NCI-H1048 (cell line): ENCODE measurements at places on chromosomes 7 and 10.

DNA sequence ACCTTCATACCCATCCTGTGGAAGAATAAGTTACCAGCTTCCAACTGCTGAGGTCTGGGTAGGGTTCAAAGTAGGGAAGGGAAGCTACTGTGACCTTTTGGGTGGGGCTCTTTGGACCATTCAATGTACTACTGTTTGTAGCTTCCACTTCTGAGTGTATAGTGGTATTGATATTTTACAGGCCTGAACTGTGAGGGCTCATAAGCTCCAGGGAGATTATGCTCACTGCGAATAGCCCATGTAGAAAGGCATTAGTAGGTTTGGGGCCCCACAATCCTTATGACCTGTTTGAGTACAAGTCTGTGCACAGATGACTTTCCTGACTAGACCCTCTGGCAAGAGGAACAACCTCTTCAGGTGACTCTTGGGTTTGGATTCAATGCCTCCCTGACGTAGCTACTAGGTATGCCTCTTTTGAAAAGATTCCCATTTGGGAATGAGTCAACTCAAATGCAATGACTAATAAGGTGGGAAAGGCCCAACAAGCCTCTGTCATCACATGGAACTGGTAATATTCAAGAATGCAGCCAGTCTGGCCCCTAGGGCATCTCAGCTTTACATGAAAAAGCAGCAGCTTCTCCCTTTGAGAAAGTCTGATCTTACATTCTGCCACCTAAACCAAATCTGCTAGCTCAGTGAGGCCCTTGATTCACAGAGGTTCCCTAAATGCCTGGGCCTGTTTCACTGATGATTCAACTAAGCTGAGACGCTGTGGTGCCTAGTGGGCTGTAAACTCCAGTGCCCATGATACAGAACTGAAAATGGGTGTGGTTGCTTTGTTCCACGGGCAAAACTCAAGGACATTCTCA is 79.8 kb downstream of the ABI1 start:
- DNase-seq: no peak

DNA sequence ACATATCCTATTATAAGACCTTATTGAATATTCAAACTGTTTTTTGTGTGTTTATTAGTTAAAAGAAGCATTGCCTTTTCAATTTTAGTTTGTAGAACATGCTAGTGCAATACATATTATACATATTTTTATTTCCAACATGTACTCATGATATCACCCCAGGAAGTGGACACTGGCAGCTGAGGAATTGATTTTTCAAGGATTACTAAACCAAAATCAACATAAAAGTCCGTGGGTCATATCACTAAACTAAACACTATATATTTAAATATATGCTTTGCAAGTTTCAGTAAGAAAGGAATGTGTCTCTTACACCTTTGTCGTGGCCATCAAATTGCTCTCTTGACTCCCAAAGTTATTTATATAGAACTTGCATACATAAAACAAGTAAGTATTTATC is 185.2 kb downstream of the AGMO start:
- DNase-seq: no peak

GRCh38 chr7:57205000-57205399 is 72.8 kb upstream of the ZNF479 start:
- DNase-seq: no peak

DNA sequence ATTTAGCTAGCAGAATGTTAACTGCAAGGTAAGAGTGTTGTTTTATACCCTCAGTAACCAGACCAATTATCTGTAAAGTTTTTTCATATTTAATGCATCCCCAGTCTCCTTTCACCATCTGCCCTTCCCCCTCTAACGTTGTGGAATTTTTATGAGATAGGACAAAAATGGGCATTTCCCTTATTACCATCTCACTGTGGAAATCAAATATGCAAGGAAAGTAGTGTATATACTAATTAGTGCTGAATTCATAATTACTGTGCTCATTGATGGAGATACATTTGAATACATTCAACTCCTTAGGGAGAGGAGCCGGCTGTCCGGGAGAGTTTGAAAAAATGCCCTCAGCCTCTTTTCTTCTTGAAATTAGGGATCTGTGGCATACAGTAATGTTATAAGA is 423.4 kb upstream of the MGMT start:
- DNase-seq: no peak

- DNase-seq: no peak
Observed at GRCh38 chr10:3090914-3091787, 23.8 kb downstream of the PFKP start.

GRCh38 chr10:131812736-131813604 is 87.8 kb upstream of the PPP2R2D start:
- DNase-seq: no peak

DNA sequence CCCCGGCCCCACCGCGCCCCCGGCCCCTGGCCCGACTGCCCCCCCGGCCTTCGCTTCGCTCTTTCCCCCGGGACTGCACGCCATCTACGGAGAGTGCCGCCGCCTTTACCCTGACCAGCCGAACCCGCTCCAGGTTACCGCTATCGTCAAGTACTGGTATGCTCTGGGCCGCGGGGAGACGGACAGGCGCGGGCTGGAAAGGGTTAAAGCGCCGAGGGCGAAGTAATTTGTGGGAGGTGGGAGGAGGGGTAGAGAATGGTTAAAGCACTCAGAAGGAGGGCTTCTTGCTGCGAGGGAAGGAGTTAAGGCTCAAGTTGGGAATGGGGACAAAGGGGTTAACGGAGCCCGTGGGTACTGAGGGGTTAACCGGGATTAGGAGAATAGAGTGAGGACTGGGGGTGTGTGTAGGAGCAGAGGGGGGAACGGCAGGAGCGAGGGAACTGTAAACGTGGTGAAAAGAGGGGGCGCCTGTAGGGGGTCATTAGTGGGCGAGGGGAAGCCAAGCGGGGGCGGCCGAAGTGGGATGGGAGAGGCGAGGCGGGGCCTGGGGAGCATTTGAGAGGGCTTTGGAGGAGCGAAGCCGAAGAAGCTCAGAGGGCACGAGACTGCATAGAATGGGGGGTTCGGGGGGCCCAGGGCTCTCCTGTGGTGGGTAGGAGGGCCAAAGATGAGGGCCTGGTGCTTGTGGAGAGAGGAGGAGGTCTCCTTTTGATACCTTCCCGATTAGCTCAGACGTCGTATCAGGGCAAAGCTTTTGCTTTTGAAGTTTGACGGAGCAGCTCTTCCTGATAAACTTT is 605 bp downstream of the SUFU start:
- no peak for DNase-seq

GRCh38 chr7:32573110-32573687 is 77.9 kb downstream of the AVL9 start:
- no peak for DNase-seq

DNA sequence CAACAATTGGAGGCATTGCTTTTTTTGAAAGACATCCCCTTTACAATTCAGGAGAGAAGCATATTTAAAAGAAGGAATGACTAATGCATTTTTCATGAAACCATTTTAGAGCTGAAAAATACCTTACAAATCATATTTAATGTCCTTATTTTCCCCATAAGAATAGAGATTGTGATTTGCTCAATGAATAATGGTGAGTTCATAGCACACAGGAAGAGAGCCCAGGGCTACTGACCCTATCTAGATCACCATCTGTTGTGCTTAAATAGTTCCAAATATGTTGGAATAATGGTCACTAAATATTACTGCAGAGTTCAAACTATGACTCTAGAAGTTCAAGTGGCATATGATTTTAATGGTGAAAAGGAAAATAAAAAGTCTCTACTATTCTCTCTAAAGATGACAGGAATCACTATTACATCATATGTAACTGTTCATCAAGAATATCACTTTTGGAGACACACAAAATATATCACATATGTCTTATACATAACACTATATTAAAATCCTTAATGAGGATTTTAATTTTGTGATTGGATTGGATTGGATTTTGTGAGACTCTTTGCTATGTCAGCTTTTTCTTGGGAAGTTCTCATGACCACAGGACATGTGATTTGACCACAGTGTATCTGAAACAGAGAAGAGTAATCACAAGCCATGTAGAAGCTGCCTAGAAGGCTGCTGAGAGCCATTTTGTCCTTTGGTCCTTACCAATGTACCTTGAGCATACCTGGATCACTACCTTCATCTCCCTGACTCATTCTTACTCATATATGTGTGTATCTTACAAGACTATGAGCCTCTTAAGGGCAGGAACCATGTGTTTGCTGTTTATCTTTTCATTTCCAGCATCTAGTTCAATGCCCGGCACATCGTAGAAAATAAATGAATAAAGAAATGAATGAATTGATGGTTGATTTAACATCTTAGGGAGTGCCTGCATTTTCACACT is 26.4 kb downstream of the SLC16A9 start:
- no peak for DNase-seq

- DNase-seq: no peak
Observed at GRCh38 chr7:91373111-91373800, 109.0 kb downstream of the FZD1 start.

DNA sequence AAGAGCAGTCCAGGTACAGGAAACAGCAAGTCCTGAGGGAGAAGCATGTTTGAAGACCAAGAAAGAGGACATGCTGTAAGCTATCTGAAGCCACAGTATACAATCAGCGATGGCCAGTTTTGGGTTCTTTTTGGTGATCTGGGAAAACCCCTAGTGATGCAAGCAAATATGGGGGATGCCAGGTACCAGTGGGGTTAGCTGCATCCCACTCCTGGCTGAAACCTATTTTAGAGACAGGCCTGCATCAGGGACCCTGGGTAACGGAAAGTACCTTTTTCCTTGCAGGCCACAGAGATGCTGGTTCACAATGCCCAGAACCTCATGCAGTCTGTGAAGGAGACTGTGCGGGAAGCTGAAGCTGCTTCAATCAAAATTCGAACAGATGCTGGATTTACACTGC is 32.9 kb downstream of the AP3M1 start:
- DNase-seq: no peak

GRCh38 chr7:12630513-12630819 is 57.0 kb upstream of the ARL4A start:
- no peak for DNase-seq

DNA sequence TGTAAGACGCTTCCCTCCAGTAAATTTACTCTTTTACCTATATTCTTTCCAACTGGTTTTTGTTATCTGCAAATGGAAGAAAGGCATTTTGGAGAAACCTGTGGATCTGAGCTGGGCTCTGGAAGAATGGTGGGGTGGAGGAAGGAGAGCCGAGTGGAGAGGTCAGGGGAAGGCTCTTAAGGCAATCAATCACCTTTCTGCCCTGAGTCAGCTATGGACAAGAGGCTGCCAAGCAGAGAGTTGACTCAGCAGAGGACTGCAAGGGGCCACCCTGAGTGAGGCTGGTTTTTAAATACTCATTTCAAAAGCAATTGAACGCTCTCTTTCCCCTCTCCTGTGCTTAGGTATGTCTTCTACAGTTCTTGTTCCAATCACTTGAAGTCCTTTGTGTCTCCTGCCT is 81.8 kb downstream of the SPAG6 start:
- DNase-seq: no peak

- no peak for DNase-seq
Observed at GRCh38 chr10:69428165-69428564, 11.4 kb upstream of the TACR2 start.

- no peak for DNase-seq
Observed at GRCh38 chr7:79459381-79459780, 5.9 kb upstream of the MAGI2 start.

DNA sequence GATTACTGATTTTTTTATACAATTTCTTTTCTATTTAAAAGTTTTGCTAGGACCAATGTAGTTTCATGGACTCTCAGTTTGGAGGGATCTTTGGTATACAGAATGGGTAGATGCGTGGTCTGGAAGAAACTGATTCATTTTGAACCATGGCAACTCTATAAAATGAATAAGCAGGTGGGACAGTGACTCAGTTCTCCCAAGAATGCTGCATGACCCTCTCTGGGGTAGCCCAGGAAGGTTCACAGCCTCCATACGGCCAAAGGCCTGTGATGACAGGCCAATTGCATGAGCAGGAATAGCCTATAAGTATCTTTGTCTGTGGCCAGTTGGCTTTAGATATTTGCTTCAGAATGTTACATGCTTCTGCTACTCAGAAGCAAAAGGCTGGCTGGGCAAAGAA is 113.3 kb upstream of the RSU1 start:
- DNase-seq: no peak

GRCh38 chr10:6841761-6842160 is 261.7 kb upstream of the PRKCQ start:
- DNase-seq: no peak

DNA sequence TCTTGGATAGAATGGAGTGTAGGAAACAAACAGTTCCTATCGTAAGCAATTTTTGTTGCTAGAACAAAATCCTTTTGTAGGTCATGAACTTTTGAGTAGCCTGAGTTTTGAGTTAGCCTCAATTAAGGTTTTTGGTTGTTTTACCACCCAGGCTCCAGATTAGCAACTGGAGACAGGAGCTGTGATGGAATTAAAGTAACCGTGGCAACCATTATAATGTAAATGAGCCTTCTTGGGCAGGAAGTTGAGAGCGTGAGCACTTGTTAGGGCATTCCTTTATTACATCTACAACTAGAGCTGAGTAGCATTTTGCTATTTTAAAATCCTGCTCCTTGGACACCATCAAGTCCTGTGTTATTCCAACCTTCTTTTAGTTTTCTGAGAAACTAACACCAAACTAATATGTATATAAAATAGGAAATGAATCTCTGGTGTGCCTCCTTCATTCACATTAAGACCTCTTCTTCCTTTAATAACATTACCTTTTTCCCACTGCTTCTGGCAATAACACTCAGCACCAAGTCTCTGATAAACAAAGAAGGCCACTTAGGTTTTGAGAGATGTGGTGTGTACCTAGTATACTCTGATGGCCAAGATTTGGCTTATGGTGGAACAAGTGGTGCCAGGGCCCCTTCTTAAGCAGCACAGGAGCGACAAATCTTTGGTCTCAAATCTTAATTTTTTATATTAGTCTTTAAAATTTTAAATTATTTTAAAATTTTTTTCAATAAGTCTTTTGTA is 34.0 kb downstream of the AHCYL2 start:
- no peak for DNase-seq

- no peak for DNase-seq
Observed at GRCh38 chr7:157938211-157938610, 601.4 kb downstream of the DNAJB6 start.

GRCh38 chr7:65554-65953 is 126.8 kb upstream of the FAM20C start:
- no peak for DNase-seq

GRCh38 chr10:130834573-130834972 is 476.9 kb downstream of the TCERG1L start:
- DNase-seq: no peak

- DNase-seq: no peak
Observed at GRCh38 chr10:49106451-49106850, 8.9 kb downstream of the VSTM4 start.

GRCh38 chr10:129586898-129587443 is 119.9 kb downstream of the MGMT start:
- DNase-seq: no peak

- no peak for DNase-seq
Observed at GRCh38 chr10:30096564-30096963, 37.2 kb upstream of the JCAD start.

DNA sequence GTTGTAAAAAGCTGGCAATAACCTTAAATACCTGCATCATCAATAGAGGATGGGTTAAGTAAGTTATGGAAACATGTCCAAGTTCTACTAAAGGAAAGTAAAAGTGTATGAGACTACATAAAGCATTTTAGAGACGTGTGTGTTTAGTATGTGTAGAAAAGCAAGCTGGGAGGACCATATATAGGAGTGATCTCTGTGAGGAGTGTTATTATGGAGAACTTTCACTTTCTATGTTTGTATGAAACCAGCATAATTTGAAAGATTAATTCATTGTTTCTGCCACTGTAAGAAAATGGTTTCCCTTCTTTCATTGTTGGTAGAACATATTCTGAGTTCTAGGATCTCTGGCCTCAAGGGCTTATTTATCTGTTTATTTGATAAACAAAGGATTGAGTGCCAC is 19.2 kb upstream of the PDLIM1 start:
- no peak for DNase-seq

GRCh38 chr10:99682752-99683151 is 23.4 kb downstream of the ENTPD7 start:
- DNase-seq: no peak
